ENCODE measurements at places on chromosomes 5 and 9.
A peak's percentile ranks its signal among the peaks of the same experiment; 100 is the strongest.

GRCh38 chr9:72871685-72872084 lies 81.2 kb downstream of the ALDH1A1 start:
- H3K27ac ChIP-seq: no peak overlapping the region
- H3K36me3 ChIP-seq: no peaks in the 10 kb centered on the region

- DNase-seq: no peak
- H3K27ac ChIP-seq: no peak overlapping the region
- no peak overlapping the region for H3K4me3 ChIP-seq
- H3K4me1 ChIP-seq: no peaks in the 10 kb centered on the region
Observed at GRCh38 chr9:72037571-72037970, 22.8 kb downstream of the C9orf57 start.

GRCh38 chr9:127092041-127092608 lies 30.3 kb downstream of the ANGPTL2 start:
- no peak for DNase-seq
- H3K4me3 ChIP-seq: no peak overlapping the region
- H3K27ac ChIP-seq: no peak overlapping the region
- H3K36me3 ChIP-seq: peaks cover 4% of the 10 kb centered on the region

- no peaks in the 10 kb centered on the region for H3K4me1 ChIP-seq
- H3K27me3 ChIP-seq: no peaks in the 10 kb centered on the region
- DNase-seq: no peak
- no peak overlapping the region for H3K4me3 ChIP-seq
- H3K27ac ChIP-seq: no peak overlapping the region
- no peaks in the 10 kb centered on the region for H3K36me3 ChIP-seq
Observed at GRCh38 chr9:4108754-4109465, 191.0 kb downstream of the GLIS3 start.

DNA sequence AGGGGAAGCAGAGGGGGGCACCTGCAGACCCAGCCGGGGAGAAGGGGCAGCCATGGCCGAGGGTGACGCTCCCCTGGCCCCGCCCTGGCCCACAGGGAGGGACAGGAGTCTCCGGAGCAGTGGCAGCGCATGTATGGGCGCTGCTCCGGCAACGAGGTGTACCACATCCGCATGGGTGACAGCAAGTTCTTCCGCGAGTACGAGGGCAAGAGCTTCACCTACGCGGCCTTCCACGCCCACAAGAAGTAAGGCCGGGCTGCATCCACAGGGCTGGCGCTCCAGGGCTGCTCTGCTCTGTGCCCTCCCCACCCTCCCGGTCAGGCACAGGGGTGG lies 68.2 kb downstream of the KCNT1 start:
- H3K4me1 ChIP-seq: no peaks in the 10 kb centered on the region
- peaks cover 6% of the 10 kb centered on the region for H3K36me3 ChIP-seq
- peaks cover 9% of the 10 kb centered on the region for H3K27me3 ChIP-seq
- H3K4me3 ChIP-seq: no peak overlapping the region

DNA sequence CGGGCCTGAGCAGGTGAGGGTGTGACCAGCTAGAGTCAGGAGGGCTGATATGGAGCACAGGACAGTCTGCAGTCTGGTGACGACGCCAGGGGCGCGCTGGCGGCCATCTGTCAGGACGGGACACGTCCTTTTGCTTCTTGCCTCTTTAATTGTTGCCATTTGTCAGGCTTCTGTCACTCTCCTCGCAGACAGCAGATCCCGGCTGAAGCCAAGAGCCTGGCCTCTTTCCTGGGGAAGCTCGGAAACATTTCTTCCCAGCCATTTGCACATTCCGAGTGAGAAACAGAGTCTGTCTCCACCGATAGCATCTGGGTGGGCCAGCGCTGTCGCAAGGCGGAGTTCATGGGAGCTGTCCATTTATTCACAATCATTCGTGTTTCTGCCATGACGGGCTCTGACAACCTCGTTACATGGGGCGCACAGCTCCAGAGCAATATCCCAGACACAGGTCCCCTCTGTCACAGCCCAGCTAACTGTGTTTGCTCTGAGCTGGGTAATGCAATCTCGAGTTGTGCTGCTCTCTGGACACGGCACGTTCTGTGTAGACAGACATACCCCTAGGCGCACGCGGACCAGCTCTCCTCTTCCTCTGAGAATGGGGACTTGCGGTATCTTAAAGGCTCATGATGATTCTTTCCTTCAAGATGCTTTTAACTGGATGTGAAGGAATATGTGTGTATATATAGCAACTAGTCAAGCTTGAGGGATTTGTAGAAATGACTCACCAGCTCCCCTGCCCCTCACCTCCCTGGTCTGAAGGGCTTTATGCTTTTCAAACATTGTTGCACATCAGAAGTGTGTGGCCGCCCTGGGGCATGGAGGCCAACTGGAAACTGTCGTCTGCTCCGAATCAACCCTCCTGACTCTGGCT lies 105.3 kb upstream of the FCN2 start:
- H3K27ac ChIP-seq: no peak overlapping the region
- peaks cover 3% of the 10 kb centered on the region for H3K36me3 ChIP-seq
- H3K4me1 ChIP-seq: peaks cover 14% of the 10 kb centered on the region
- no peak for DNase-seq
- no peak overlapping the region for H3K4me3 ChIP-seq

GRCh38 chr5:33867241-33867640 lies 24.5 kb downstream of the ADAMTS12 start:
- H3K27ac ChIP-seq: no peak overlapping the region
- peaks cover 26% of the 10 kb centered on the region for H3K36me3 ChIP-seq
- no peak overlapping the region for H3K4me3 ChIP-seq

- no peak overlapping the region for H3K27ac ChIP-seq
- H3K27me3 ChIP-seq: peaks cover 9% of the 10 kb centered on the region
Observed at GRCh38 chr5:141914199-141914743, 9.4 kb upstream of the DELE1 start.

DNA sequence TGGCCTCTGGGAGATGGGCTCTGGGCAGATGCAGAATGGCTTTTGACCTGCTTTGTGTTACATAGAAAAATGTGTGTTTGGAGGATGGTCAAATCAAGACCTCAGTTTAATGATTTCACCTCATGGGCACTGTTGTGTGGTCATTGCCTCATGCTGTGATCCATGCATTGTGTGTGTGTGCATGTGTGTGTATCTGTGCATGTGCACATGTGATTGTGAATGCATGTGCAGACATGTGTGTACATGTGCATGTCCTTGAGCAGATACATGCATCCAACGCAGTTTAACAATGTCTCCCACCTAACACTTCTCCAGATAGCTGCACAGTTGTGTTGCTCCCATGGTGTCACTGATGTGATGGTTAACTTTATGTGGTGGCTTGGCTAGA lies 40.1 kb upstream of the S1PR3 start:
- H3K36me3 ChIP-seq: no peaks in the 10 kb centered on the region
- no peak overlapping the region for H3K27ac ChIP-seq
- peaks cover 45% of the 10 kb centered on the region for H3K4me1 ChIP-seq
- no peak overlapping the region for H3K4me3 ChIP-seq
- peaks cover 4% of the 10 kb centered on the region for H3K27me3 ChIP-seq

GRCh38 chr5:129853588-129853987 lies 50.7 kb upstream of the CHSY3 start:
- no peaks in the 10 kb centered on the region for H3K27me3 ChIP-seq
- H3K27ac ChIP-seq: peak overlapping the region; percentile 62
- DNase-seq: no peak
- H3K36me3 ChIP-seq: no peaks in the 10 kb centered on the region
- peaks cover 33% of the 10 kb centered on the region for H3K4me1 ChIP-seq

GRCh38 chr9:22452415-22453010 lies 5.9 kb downstream of the DMRTA1 start:
- no peaks in the 10 kb centered on the region for H3K27me3 ChIP-seq
- H3K4me3 ChIP-seq: no peak overlapping the region
- H3K4me1 ChIP-seq: peaks cover 14% of the 10 kb centered on the region
- H3K36me3 ChIP-seq: no peaks in the 10 kb centered on the region
- peak; percentile 48 for DNase-seq
- no peak overlapping the region for H3K27ac ChIP-seq

GRCh38 chr5:155085282-155085989 lies 71.9 kb downstream of the KIF4B start:
- no peaks in the 10 kb centered on the region for H3K36me3 ChIP-seq
- H3K4me3 ChIP-seq: no peak overlapping the region
- H3K27ac ChIP-seq: no peak overlapping the region
- peaks cover 19% of the 10 kb centered on the region for H3K4me1 ChIP-seq
- DNase-seq: no peak

DNA sequence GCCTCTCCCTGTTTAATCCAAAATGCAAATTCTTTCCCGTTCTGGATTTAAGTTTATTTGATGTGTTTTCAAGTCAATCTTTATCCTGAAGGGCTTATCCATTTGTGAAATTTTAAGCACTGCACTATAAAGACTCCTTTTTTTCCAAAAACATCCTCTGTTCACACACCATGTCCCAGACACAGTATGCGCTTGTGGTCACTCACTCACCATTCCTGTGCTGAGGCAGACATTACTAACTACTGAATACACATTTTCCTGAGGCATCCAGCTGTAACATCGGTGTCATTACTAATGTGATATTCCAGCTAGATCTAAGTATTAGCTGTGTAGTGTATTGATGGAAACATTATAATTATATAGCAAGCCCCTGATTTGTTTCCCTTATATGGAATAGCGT lies 298.4 kb downstream of the KCTD16 start:
- no peak for DNase-seq
- H3K27me3 ChIP-seq: no peaks in the 10 kb centered on the region
- no peak overlapping the region for H3K27ac ChIP-seq
- H3K4me1 ChIP-seq: peaks cover 9% of the 10 kb centered on the region
- H3K36me3 ChIP-seq: no peaks in the 10 kb centered on the region
- no peak overlapping the region for H3K4me3 ChIP-seq

DNA sequence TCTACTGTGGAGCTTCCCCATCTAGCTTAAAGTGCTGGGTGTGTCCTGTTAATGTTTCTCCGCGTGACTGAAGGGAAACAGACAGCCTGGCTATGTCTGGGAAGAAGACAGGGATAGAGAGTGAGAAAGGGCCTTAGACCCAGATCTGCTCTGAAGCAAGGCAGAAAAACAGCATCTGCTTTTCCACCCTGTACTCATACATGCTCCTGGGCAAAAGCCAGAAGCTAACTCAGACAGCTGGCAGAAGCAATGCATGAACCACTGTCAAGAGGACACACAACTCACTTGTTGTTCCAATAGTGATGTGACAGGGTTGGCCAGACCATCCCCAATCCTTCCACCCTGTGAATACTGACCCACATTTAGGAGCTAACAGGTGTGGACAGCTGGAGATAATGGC lies 63.3 kb downstream of the DPYSL3 start:
- no peak overlapping the region for H3K4me3 ChIP-seq
- no peak for DNase-seq
- no peaks in the 10 kb centered on the region for H3K36me3 ChIP-seq
- H3K4me1 ChIP-seq: peaks cover 16% of the 10 kb centered on the region

DNA sequence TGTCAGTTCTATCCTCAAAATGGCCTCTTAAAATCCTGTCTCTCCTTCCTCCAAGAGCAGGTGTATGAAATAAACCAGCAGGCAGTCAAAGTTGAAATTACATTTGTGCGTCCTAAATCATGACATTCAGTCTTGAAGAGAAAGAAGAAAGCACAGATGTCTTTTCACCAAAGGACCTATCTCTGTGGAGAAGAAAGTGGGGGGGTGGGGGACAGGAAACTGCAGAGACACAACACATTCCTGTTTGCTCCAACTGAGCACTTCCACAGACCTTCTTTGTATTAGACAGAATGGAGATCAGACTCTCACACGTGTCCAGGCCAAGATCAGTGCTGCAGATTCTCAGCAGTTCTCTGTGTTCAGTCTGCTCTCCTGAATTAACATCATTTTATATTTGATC lies 471.9 kb upstream of the RGMB start:
- no peak overlapping the region for H3K27ac ChIP-seq
- DNase-seq: no peak
- H3K4me1 ChIP-seq: peaks cover 8% of the 10 kb centered on the region

- peak; percentile 69 for DNase-seq
- peak overlapping the region; percentile 90 for H3K4me3 ChIP-seq
- H3K27ac ChIP-seq: peak overlapping the region; percentile 61
- H3K36me3 ChIP-seq: no peaks in the 10 kb centered on the region
- peaks cover 7% of the 10 kb centered on the region for H3K27me3 ChIP-seq
Observed at GRCh38 chr9:97803167-97804058, 49.6 kb upstream of the FOXE1 start.

DNA sequence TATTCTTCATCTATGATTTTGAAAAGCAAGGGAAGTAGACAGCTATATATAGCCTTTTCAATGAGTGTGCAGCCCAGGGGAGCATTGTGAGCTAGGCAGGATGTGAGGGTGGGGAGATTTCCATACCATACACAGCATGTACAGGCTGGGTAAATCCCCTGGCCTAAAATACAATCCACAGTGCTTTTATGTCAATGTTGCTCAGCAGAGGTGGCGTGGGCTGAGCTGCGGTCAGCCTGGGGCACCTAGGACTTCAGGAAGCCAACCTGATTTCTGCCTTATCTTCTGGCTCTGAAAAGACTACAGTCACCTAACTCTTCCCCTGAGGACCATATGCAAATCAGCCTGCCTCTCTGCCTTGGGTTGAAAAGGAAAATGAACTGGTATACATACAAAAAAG lies 6.3 kb upstream of the GARIN3 start:
- no peaks in the 10 kb centered on the region for H3K36me3 ChIP-seq
- DNase-seq: no peak
- H3K27ac ChIP-seq: no peak overlapping the region
- no peak overlapping the region for H3K4me3 ChIP-seq
- peaks cover 2% of the 10 kb centered on the region for H3K27me3 ChIP-seq
- peaks cover 5% of the 10 kb centered on the region for H3K4me1 ChIP-seq

GRCh38 chr9:98883276-98883675 lies 60.4 kb upstream of the COL15A1 start:
- peaks cover 6% of the 10 kb centered on the region for H3K27me3 ChIP-seq
- no peaks in the 10 kb centered on the region for H3K36me3 ChIP-seq
- no peak overlapping the region for H3K27ac ChIP-seq
- peaks cover 18% of the 10 kb centered on the region for H3K4me1 ChIP-seq
- DNase-seq: no peak

GRCh38 chr5:19274578-19274977 lies 713.4 kb downstream of the CDH18 start:
- H3K4me1 ChIP-seq: no peaks in the 10 kb centered on the region
- no peaks in the 10 kb centered on the region for H3K36me3 ChIP-seq
- no peak overlapping the region for H3K27ac ChIP-seq
- H3K27me3 ChIP-seq: no peaks in the 10 kb centered on the region

GRCh38 chr9:86977205-86977835 lies 30.0 kb upstream of the GAS1 start:
- no peaks in the 10 kb centered on the region for H3K4me1 ChIP-seq
- no peak overlapping the region for H3K4me3 ChIP-seq
- DNase-seq: no peak
- no peaks in the 10 kb centered on the region for H3K36me3 ChIP-seq
- H3K27me3 ChIP-seq: peaks cover 1% of the 10 kb centered on the region

DNA sequence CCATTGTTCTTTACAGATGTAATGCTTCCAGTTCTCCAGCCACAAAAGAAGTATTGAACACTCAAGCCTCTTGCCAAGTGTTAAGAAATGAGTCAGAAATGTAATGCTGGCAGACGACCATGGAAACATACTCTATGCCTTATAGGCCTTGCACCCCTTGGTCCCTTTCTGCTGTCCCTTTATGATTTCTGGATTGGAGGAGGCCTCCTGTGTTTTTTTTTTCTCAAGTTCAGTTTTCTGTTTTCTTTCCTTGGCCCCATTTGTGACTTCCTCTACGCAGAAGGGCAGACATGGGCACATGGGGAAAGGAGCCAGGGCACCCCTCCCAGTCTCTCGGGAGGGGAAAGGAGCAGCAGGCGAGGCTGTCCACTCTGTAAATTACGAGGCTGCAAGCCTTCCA lies 53.4 kb downstream of the SNX18 start:
- H3K36me3 ChIP-seq: peaks cover 4% of the 10 kb centered on the region
- H3K4me1 ChIP-seq: peaks cover 3% of the 10 kb centered on the region

Measured in endothelial cell (in vitro differentiated cells).